ENCODE measurements at places on chromosomes 13 and 19. TPM values are rescaled to one million over a fixed set of nuclear protein-coding genes. Genes with fewer than 3 reads are reported as not detected.

DNA sequence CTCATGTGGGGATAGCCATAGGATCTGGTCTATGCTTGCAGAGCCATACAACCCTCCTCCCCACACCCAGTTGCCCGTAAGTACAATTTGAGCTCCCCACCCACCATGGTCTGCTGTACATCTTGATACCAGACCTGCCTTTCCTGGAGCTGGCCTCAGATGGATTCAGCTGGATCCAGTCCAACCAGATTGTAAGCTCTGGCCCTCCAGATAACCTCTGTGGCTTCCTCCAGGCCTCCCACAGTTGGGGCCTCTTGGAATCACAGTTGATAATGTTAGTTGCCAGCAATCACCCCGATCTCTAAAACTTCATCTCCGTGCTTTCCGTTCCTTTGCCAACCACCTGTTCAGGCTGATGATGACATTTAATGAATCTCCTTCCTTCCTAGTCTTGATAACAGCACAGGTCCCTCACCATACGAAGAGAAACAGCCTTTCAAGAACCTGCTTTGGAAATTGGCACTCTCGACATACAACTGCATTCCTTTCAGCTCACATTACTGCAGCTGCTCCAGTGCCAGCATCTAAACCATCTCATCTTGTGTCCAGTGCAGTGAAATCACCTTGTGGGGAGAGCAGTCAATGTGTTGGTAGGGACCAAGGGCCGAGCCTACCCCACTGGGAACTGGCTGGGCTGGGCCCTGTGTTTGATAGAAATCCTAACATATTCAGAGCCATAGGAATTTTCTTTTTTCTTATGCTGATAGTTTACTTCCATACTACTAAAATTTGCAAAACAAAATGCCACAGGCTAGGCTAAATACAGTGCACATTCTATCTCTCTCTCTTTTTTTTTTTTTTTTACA is 15.1 kb upstream of the FOXO1 start:
- no peaks in the 10 kb centered on the region for H3K36me3 ChIP-seq
- no peak for DNase-seq
- no peak overlapping the region for H3K27ac ChIP-seq
- no peaks in the 10 kb centered on the region for H3K27me3 ChIP-seq

DNA sequence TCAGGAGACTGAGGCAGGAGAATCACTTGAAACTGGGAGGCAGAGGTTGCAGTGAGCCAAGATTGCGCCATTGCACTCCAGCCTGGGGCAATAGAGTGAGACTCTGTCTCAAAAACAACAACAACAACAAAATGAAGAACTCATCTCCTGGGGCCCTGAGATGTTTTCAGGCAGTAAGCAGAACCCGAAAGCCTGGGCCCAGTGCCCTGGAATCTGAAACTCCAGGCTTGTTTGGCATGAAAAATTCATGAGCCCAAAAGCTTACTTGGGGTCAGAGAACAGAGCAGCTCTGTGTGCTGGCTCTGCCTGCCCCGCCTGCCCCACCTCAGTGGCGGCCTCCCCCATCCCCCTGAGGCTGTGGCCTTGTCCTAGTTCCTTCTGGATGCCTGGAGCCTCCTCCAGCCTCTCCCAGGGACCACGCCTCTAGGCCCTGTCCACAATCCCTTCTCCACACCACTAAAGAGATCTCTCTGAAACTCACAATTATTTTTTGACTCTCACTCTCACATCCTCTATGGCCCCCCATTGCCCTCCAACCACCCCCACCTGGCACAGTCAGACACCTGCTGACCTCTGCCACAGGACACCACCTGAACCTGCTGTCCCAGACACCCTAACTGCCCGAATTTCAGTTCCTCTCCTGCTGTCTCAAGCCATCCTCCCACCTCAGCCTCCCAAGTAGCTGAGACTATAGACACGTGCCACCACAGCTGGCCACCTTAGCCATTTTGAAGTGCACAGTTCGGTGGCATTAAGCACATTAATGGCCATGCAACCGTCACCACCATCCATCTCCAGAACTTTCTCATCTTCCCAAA is 6.9 kb upstream of the AP1M2 start:
- peaks cover 16% of the 10 kb centered on the region for H3K4me1 ChIP-seq
- H3K4me3 ChIP-seq = no peak overlapping the region
- no peak overlapping the region for H3K27ac ChIP-seq
- no peaks in the 10 kb centered on the region for H3K27me3 ChIP-seq
- no peak for DNase-seq
- no peaks in the 10 kb centered on the region for H3K36me3 ChIP-seq

- no peak overlapping the region for H3K27ac ChIP-seq
- no peaks in the 10 kb centered on the region for H3K36me3 ChIP-seq
- no peaks in the 10 kb centered on the region for H3K4me1 ChIP-seq
- no peak overlapping the region for H3K4me3 ChIP-seq
These were observed 116.0 kb downstream of the SOX1 start for GRCh38 chr13:112182846-112183531.

Gene CEACAM16
- total RNA-seq = not detected

Gene GARIN5A
- 0.94 TPM for total RNA-seq

DNA sequence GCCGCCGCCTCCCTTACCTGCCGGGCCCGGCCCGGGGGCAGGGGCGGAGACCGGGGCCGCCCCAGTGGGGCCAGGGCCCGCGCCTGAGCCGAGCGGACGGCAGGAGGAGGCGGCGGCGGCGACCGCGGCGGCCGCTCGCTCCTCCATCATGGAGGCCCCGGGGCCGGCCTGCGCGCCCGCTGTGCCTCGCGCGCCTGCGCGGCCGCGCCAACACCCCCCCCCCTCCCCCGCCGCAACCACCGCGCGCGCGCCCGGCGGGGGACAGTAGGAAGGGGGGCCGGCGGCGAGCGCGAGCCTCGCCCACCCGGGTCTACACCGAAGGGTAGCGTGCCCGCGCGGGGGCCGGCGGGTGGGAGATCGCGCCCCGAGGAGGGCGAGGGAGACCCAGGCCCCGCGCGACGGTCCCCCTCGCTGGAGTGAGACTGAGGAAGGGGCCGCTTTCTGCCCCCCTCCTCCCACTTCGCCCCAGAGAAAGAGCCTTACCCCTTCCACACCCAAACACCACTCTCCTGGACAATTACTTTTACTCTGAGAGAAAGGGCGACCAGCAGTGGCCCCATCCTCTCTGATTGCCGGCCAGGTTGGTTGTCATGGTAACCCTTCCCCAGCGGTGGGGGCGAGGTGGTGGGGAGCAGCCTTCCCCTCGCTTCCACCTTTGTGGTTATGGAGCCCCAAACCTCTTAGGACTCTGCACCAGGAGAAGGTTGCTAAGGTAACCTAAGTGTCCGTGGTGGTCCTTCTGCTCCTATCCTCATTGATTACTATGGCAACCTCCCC is at the start of gene STRN4:
STRN4 (minus strand) TSS at position 170 of the 777 bp plus-strand sequence; CDS start at position 150, 20 bp downstream.
- H3K27ac ChIP-seq = peak within 1 kb of the TSS; percentile 96
- H3K4me1 ChIP-seq = peaks cover 28% of the 10 kb centered on the region
- peak; percentile 60 for DNase-seq
- peak within 1 kb of the TSS; percentile 89 for H3K4me3 ChIP-seq

Gene ATP4B
- total RNA-seq = not detected

- no peaks in the 10 kb centered on the region for H3K4me1 ChIP-seq
- no peak overlapping the region for H3K4me3 ChIP-seq
- peaks cover 1% of the 10 kb centered on the region for H3K27me3 ChIP-seq
- DNase-seq = no peak
- H3K36me3 ChIP-seq = no peaks in the 10 kb centered on the region
These were observed 7.7 kb upstream of the LGALS7 start for GRCh38 chr19:38781058-38781457.

DNA sequence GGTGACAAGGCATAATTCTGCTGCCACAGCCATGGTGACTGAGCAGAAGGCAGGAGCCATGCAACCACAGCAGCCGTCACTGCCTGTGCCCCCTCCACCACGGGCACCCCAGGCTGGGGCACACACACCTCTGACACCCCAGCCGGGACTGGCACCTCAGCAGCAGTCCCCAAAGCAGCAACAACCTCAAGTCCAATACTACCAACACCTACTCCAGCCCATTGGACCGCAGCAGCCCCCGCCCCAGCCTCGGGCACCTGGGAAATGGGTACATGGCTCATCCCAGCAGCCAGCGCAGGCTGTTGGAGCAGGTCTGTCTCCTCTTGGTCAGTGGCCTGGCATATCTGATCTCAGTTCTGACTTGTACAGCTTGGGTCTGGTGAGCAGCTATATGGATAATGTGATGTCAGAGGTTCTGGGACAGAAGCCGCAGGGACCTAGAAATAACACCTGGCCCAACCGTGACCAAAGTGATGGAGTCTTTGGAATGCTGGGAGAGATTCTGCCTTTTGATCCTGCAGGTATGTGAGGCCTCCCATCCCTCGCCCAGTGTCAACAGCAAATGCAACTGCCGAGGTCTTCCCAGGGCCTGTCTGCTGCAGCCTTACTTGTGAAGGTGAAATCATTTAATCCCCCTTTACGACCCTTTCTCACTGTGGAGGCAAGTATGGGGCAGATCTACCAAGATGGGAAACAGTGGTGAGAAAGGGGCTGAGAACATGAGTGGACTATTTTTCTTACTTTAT is 22.9 kb upstream of the GPI start:
- peak overlapping the region; percentile 8 for H3K27ac ChIP-seq
- no peak overlapping the region for H3K4me3 ChIP-seq
- peaks cover 9% of the 10 kb centered on the region for H3K4me1 ChIP-seq
- no peak for DNase-seq

DNA sequence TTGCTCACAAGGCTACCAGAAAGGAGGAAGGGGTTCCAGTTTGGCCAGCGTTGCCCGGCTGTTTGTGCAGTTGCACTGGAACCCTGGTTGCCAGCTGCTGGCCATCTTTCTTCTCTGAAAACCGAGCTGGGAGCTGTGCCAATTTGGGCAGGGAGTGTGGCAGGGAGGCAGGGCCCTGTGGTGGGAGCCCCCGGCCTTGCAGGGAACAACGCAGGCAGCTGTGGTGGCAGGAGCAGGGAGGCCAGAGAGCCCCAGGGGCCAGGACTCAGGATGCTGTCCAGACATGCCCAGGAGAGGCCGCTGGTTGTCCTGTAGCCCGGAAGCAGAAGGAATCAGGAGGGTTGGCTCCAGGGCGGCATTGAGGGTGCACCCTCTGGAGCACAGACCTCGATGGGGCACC is 4.8 kb downstream of the KMT5C start:
- no peak for DNase-seq
- H3K27ac ChIP-seq = no peak overlapping the region
- H3K4me1 ChIP-seq = peaks cover 31% of the 10 kb centered on the region
- no peak overlapping the region for H3K4me3 ChIP-seq
- peaks cover 20% of the 10 kb centered on the region for H3K36me3 ChIP-seq

Gene ZNF491
- total RNA-seq = 5.0 TPM

DNA sequence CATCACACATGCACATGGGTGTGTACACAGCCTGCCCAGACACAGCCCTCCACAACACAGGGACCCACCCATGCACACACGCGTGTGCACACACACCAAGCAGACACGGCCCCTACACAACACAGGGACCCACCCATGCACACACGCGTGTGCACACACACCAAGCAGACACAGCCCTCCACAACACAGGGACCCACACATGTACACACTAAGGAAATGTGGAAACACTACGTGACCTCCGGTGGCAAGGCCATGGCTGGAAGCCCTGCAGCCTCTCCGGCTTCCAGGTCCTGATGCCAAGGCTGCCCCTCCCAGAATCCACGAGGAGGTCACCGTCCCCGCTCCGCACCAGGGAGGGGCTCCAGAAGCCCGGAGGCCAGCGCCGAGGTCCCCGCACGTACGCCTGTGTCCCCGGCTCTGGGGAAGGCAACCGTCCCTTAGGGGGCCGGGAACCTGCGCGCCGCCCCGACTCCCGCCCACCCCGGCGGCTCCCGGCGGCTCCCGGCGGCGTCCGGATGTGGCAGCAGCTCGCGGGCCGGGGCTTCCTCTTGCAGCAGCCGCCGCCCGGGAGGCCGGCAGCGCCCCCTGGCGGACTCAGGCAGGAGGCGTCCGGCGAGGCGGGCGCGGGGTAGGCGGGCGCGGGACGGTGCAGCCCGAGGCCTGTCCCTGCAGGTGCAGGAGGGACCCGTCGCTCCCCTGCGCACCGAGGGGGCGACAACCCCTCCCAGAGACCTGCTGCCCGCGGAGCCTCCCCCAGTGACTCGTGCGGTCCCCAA is 29.8 kb upstream of the GRTP1 start:
- peak overlapping the region; percentile 73 for H3K4me3 ChIP-seq
- peaks cover 6% of the 10 kb centered on the region for H3K4me1 ChIP-seq
- DNase-seq = peak; percentile 83
- peak overlapping the region; percentile 67 for H3K27ac ChIP-seq

Gene TUBA3C
- total RNA-seq = not detected

DNA sequence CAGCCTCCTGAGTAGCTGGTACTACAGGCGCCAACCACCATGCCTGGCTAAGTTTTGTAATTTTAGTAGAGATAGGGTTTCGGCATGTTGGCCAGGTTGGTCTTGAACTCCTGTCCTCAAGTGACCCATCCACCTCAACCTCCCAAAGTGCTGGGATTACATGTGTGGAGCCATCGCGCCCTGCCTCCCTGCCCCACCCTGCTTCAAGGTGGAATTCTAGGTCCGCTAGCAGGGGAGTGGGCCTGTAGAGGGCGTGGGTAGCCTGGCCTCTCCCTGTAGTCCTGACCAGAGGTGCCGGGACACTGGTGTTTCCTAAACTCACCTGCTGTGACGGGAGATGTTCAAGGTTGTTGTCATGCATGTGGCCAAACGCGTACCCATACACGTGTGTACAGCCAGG is 398 bp downstream of the SLC25A41 start:
- H3K27me3 ChIP-seq = no peaks in the 10 kb centered on the region
- no peaks in the 10 kb centered on the region for H3K36me3 ChIP-seq
- peaks cover 9% of the 10 kb centered on the region for H3K4me1 ChIP-seq
- H3K27ac ChIP-seq = no peak overlapping the region

GRCh38 chr13:100497389-100497788 is 91.2 kb downstream of the GGACT start:
- no peaks in the 10 kb centered on the region for H3K36me3 ChIP-seq
- DNase-seq = no peak
- no peaks in the 10 kb centered on the region for H3K27me3 ChIP-seq
- H3K4me1 ChIP-seq = no peaks in the 10 kb centered on the region

DNA sequence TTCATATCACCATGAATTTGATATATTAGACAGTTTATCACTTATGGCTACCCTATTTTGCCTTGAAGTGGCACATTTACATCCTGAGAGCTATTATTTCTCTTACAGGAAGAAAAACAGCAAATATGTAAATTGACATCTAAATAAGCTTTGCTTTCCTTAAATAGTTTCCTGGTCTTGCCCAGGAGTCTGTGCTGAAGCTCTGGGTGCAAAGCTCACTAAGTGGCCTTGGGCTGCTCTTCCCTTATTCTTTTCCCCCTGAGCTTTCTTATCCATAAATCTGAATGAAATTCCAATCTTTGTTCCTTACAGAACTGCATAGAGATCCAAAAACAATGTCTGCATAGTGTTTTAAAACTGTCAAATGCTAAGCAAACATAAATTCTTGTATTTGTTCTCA is 56.3 kb downstream of the TNFSF13B start:
- DNase-seq = no peak
- peak overlapping the region; percentile 57 for H3K27ac ChIP-seq
- no peaks in the 10 kb centered on the region for H3K4me1 ChIP-seq
- no peak overlapping the region for H3K4me3 ChIP-seq

DNA sequence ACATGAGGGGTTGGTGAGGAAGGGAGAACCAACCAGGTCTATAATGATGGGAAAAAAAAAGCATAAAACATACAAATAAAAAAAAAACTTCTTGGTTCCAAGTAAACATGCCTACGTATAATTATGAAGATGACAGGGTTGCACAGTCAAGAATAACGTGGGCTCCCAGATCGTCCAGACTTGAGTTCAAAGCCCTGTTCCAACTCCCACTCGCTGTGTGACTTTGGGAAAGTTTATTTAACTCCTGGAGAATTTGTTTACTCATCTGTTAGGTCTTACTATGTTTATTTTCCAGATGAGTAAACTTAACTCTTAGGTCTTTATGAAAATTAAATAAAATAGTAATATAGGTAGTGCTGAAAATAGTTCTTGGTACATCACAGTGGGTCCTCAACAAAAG is 13.8 kb downstream of the STARD13 start:
- no peaks in the 10 kb centered on the region for H3K36me3 ChIP-seq
- peaks cover 36% of the 10 kb centered on the region for H3K27me3 ChIP-seq
- no peak overlapping the region for H3K27ac ChIP-seq
- no peak overlapping the region for H3K4me3 ChIP-seq
